ENCODE measurements at places on chromosomes 13 and 19.

GRCh38 chr19:13952931-13953531 lies 722 bp downstream of the DCAF15 start:
- peak; percentile 63 for DNase-seq

- no peak for DNase-seq
Observed at GRCh38 chr19:50861010-50861409, 6.3 kb downstream of the KLK3 start.

GRCh38 chr19:27733551-27734266 lies 1479.2 kb downstream of the UQCRFS1 start:
- no peak for DNase-seq

- no peak for DNase-seq
Observed at GRCh38 chr19:48363500-48363809, 285 bp downstream of the TMEM143 start.

DNA sequence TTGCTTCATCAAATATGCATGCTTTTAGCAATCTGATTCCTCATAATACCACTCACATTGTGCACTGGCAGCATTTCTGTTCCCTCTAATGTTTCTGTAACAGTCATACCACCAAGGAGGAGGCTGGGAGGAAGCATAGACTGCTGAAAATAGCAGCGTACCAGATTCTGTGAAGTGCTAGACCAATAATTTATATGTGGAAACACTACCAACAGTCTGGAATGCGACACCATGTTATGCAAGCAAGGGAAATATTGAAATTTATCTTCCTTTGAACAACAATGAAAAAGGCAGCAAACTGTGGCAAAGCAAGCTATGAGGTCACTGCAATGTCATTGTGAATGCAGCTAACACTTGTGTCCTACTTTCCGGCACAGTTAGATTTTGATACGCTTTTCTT lies 1388.0 kb downstream of the EFNB2 start:
- no peak for DNase-seq

- DNase-seq, result no peak
Observed at GRCh38 chr13:27919659-27919933, 204 bp upstream of the PDX1 start.

DNA sequence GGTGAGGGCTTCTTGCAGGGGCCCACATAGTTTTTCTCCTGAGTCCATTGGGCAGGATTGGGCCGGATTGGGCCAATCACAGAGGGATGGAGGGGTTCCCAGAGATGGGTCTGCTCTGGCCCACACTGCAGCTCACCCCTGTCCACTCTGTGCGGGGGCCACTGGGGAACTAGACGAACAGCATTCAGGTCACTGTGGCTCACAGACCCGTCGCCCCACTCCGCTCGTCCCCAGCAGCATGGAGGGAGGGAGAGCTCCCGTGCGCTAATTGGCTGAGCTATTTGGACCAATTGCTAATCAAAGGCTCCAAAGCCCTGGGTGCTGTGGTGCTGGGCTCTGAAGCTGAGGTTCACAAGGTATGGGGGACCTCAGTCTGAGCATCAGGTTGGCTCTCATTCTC lies 11.3 kb downstream of the NACC1 start:
- DNase-seq, result no peak

DNA sequence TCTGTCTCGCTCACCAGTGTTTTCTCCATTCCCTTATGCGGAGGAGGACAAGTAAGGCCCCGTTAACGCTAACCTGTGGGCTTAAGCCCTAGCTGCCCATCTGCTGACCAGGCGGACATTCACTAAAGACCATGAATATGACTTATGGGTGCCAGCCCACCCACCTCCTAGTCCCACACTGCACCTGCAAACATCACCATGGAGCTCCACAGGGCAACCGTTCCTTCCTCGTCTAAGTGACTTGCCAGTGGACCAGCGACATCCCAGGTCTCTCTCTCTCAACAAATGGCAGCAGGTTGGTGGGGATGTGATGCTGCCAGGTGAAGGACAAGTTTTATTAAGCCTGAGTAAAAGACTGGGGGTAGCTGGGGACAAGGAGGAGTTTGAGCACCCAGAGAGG lies 55.2 kb downstream of the CCDC70 start:
- no peak for DNase-seq

GRCh38 chr13:24680921-24681604 lies 855 bp downstream of the ATP12A start:
- no peak for DNase-seq

DNA sequence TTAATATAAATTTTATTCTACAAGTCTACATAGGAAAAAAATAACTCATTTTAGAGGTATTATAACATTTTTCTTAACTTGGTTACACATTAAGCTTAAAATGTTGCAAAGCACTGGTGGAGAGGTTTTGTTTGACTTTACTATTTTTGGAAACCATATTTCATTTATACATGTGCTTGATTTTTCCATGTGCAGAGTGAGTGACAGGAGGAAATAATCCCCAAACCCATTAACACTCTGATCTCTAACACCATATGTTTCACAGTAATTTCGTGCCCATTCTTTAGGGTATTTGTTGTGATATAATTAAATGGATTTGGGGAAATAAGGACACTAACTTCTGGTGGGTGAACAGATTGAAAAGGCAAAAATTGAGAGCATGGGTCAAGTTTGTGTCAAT lies 2124.4 kb upstream of the PCDH20 start:
- DNase-seq, result no peak

DNA sequence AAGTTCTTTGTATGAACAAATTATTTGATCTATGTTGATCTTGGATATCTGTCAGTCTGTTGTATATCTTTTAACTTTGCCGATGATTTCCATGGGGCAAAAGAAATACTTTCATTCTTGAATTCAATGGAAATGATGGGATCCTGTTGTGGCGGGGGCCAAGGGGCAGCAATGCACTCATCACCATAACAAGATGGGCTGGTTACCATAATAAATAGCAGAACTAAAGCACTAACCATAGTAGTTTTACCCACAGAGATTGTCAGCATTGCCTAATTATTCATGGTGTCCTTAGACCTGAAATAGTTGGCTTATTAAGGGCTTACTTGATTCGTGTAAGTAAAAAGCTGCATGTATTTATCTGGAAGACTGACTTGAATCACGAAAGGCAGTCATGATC lies 309.6 kb downstream of the RFC3 start:
- no peak for DNase-seq

DNA sequence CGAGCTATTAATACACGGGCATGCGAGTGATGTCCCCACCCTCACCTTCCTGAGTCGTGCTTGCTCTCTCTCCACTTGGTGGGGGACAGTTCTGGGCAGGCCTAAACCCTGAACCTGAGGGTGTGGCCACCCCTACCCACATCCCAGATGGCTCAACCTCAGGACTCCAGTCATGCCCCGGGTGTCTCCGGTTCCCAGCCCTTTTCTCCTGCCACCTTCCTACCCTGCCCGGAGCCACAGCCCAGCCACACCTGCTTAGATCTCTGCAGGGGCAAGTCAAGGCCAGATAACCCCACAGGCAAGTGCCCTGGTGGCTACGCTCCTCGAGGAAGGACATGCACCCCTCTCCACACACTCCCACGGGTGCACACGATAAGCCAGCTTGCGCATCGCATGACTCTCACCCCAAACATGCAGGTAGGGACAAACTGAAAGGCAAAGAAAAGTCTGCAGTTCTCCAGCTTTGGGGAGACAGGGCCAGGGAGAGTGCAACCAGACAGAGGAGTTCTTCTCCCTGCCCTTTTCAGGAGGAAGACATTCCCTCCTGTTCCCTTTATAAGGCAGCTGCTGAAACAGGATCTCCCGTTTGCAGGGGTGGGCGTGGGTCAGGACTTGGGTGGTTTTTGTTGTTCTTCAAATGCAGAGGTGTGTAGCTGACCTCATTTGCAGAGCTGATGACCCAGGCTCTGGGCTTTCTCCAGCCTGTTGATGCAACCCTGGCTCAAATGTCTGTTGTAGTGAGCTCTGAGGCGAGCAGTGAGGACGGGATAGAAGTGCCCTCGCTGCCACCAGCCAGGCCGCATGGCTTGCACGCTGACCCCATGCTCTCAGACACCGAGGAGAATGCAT lies 88.6 kb downstream of the DPF1 start:
- no peak for DNase-seq

DNA sequence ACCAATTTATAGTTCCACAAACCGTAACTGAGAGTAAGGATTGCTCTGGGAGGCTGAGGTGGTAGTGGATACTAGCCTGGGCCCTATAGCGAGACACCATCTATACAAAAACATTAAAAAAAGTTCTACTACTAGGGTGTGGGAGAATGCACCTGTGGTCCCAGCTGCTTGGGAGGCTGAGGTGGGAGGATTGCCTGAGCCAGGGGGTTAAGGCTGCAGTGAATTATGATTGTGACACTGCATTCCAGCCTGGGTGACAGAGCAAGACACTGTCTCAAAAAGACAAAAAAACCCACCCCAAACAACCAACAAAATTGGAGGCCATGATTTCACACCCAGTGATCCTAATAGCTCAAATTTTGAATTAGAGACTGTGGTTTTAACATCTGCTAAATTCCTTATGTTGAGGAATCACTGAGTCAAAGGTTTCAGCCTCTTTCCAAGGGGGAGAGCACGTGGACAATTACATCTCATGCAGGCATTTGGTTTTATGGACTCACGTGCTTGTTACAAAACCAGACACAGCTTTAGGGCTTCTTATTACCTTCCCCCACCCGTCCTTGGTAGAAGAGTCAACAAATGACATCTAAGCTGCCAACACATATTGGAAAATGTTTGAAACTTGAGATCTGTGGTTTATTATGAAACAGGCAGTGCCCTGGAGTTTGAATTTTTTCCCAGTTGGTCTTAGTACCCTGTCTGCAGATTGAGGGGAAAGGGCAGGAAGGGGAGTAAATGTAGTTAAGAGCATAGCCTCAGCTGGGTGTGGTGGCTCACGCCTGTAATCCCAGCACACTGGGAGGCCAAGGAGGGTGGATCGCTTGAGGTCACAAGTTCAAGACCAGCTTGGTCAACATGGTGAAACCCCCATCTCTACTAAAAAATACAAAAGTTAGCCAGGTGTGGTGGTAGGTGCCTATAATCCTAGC lies 18.5 kb downstream of the CYP2A6 start:
- peak; percentile 23 for DNase-seq

- DNase-seq, result peak; percentile 59
Observed at GRCh38 chr19:32581705-32582179, 752 bp downstream of the PDCD5 start.

DNA sequence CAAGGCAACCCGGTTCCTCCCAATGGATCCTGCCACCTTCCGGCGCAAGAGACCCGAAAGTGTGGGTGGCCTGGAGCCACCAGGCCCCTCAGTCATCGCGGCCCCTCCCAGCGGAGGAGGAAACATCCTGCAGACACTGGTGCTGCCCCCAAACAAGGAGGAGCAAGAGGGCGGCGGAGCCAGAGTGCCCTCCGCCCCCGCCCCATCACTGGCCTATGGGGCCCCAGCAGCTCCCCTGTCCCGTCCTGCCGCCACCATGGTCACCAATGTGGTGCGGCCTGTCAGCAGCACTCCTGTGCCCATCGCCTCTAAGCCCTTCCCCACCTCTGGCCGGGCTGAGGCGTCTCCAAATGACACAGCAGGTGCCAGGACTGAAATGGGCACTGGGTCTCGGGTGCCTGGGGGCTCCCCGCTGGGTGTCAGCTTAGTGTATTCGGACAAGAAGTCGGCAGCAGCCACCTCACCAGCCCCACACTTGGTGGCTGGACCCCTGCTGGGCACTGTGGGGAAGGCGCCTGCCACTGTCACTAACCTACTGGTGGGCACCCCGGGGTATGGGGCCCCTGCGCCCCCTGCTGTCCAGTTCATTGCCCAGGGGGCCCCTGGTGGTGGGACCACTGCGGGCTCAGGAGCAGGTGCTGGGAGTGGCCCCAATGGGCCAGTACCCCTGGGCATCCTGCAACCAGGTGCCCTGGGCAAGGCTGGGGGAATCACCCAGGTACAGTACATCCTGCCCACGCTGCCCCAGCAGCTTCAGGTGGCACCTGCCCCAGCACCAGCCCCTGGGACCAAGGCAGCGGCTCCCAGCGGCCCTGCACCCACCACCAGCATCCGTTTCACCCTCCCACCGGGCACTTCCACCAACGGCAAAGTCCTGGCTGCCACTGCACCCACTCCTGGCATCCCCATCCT lies 11.2 kb upstream of the PRR19 start:
- no peak for DNase-seq

- no peak for DNase-seq
Observed at GRCh38 chr13:87311165-87311564, 360.0 kb upstream of the SLITRK5 start.

DNA sequence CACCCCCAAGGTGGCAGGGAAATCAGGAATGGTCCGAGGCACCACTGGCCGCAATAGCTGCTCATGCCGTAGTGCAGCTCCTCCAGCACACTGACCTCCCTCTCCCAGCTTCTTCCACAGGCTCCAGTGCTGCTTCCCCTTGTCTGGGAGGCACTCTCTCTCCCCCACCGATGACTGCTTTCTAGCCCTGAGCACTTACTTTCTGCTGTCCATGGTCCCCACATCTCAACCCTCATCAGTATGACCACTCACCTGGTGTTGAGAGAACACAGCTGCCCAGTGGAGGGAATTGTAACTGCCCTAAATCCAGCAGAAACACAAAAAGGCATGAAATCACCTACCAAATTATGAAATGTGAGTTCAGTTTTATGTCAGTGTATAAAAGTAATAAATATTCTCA lies 28.9 kb upstream of the TPP2 start:
- DNase-seq, result no peak

DNA sequence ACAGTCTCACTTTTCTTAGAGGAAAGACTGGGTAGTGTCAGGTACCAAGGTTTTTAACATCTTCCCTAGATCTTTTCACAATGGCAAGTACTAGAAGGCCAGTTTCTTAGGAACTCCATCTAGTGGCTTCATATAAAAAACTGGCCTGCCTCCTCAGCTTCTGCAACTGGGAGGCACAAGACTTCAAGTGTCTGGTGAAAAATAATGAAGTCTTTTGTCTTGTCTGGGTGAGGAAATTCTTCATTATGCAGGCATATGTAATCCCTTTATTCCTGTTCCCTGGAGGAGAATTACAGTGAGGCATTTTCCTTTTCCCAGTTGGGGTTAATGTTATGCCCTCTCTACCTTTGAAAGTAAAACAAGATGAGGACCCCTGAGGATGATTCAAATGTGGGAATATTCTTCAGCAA lies 300.5 kb downstream of the NALCN start:
- peak; percentile 58 for DNase-seq

GRCh38 chr13:106382534-106382933 lies 152.9 kb downstream of the EFNB2 start:
- DNase-seq, result no peak

- DNase-seq, result no peak
Observed at GRCh38 chr13:106700439-106700838, 132.5 kb upstream of the ARGLU1 start.

DNA sequence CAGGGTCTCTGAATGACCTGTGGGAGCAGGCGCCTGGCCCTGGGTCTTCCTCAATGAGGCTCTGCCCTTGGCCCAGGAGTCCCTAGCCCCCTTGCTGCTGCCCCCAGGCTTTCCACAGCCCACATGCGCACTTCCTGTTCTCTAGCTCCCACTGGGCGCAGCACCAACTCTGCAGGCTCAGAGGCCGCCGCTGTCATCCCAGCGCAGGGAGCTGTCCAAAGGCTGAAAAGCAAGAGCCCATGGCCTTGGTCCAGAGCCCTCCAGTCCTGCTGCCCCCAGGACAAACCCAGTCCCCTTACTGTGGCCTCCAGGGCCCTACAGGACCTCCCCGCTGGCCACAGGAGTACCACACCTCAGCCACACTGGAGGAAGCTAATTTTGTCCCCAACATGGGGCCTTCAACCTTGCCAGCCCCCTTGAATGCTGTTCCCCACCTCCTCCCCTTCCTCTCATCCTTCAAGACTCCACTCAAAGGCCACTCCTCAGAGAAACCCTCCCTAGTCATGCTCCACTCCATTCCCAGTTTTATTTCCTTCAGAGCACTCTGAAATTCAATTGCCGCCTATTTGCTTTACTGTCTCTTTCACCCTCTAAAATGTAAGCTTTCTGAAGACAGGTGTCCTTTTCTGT lies 8.0 kb upstream of the POU2F2 start:
- peak; percentile 91 for DNase-seq
